Anterior cingulate cortex (tissue), 58 donors: ENCODE measurements at places on chromosomes 12 and 14.

DNA sequence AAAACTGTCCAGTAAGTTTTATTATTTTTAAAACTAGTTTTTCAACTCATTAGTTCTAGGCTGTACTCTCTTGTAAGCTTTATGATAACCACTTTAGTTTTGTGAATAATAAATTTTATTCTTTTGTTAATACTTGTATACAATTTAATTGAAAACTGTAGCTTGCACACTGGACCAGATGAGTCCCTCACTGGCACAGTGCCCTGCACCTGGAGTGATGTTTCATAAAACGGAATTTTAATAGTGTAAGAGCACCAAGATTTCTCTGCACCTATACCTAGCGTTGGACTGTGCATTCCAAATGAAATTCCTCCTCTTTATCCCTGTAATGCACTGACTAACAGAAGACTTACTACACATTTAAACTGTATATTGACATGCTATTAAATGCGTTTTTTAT lies 80.8 kb downstream of the PRIMA1 start:
- DNase-seq = no peak

DNA sequence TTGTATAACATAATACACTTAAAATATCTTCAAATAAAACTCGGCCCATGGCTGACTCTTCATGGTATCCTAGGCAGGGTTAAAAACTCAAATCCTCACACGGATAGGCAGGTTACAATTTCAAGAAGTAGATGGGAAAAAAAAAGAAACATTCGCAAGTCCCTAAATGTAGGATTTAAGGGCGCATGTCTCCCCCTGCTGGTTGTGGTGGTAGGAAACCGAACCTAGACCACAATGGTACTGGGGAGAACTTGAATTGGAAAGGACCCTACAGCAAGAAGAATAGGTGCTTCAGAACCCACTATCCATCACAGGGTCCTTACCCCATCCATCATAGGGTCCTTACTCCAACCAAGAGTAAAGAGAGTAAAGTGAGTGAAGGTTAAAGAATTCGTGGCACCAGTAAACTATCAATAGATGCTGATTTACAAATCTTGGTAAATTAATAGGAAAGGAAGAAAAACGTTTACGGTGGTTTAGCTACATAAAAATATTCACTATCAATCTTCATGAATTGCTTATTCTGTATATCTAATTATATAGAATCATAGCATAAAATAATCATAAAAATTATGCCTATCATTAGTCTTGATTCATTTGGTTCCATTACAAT lies 3.3 kb upstream of the CIPC start:
- peak; percentile 43 for DNase-seq

DNA sequence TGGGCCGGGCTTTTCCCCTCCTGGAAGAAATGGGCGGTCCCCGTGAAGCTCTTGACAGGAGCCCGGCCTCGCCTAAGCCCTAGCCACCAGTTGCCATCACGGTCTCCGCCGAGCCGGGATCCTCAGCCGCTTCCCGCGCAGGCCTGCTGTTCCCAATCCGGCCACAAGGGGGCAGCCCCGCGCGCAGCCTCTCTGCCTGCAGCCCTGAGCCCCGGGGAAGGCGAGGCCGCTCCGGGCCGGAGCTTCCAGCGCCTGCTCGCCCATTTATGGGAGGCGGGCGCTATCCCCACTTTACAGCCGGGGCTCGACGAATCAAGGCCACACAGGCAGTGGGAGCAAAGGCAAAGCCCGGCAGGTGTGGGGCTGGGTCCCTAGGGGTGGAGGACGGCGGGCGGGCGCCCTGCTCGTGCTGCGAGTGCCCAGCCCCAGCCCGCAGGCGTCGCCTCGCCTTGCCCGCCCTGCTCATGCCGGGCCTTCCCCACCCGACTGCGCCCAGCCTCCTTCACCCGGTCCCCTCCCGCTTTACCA lies 61.5 kb downstream of the LGMN start:
- DNase-seq = no peak

DNA sequence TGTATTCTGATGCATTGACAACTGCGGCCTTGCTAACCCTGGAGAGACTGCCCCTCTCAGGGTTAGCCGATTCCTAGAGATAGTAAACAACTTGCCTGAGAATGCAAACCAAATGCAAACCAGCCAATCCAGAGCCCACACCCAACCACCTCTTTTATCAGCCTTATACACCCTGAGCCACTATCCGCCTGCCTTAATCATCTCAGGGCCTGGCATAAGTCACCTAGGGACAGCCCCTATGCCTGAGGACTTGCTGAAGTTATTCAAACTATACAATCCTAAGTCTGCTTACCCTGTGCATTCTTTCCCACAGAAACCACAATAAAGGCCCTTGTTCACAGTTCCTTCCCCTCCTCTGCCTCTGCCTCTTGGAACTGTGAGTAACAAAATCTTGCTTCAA lies 177.2 kb downstream of the KCNA5 start:
- DNase-seq = no peak

DNA sequence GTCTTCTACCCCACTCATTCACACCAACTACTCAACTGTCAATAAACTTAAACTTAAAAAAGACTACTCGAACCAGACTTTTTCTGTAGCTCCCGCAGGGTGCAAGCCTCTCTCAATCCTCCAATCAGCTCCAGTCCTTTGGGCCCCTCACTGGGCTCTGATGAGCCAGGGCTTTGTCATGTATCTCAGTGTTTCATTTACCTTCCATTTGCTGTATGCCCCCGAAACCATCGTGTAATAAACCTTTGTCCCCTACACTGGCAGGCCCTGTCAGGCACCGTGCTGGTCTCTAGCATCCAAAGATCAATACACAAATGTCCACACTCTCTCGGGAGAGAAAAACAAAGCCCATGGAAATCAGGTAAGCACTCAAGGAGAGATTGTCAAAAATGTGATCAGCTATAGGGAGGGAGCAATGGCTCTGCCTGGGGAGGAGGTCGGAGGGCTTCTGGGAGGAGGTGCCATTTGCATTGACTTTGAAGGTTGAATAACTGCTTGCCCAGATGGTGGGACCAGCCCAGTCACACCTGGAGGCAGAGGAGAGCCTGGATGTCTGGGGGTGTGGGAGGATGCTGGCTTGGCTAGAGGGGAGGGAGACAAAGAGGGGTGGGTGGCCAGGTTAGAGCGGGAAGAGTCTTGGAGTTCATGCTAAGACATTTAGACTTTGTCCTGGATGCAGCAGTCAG lies 42.1 kb upstream of the DICER1 start:
- DNase-seq = no peak

GRCh38 chr14:102594514-102595175 lies 2.2 kb downstream of the RCOR1 start:
- DNase-seq = no peak

GRCh38 chr14:71952381-71953363 lies 20.4 kb downstream of the RGS6 start:
- no peak for DNase-seq

DNA sequence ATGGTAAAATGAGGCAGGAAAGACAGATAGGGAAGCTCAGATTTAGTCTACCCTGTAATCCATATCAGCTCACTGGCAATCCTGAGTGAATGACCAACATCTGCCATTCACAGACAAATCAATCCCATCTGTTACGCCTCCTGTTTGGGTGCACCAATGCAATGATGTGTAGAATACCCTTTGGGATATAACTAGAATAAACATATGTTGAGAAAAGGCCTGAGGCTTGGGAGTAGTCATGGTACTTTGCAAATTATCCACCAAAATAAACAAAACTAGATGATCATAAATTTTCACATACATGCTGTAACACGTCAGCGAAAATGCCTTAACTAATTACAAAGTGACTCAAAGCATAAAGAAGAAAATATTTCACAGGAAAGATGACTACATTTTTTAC lies 78.8 kb downstream of the KCNC2 start:
- no peak for DNase-seq

DNA sequence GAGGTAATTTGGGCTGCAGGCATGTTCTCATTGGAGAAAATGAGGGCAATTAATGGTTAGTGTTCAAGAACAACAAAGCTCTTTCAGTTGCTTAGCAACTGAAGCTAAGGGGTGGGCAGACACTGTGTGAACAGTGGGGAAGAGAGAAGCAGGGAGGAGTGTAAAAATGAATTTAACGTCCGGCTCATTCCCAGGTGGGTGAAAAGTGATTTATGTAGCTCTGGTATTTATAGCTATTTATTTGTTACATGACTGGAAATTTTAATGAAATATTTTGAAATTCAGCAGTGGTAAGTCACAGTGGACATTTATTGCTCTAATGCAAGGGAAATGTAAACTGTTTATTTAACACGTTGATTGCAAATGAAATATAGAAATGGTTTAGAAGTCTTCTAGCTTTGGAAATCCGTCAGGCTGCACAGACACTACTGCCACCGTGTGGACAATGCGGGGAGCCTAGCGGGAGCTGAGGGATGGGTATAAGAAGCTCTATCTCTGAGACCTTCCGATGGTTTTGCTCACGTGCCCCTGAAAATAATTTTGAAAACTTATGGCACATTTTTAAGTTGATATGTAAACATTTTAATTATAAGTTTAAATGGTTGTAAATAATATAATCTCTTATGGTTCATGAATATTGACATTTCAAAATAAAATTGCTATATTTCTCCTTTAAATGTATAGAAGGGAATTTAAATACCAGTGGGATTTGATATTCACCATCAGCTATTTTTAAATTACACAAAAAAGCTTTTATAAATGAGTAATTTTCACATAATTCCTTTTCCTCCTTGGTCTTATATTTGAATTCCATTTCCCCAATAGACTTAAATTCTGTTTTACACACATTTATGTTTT lies 54.4 kb downstream of the E2F7 start:
- DNase-seq = peak; percentile 48

GRCh38 chr12:96261557-96261956 lies 67.4 kb downstream of the ELK3 start:
- DNase-seq = no peak

DNA sequence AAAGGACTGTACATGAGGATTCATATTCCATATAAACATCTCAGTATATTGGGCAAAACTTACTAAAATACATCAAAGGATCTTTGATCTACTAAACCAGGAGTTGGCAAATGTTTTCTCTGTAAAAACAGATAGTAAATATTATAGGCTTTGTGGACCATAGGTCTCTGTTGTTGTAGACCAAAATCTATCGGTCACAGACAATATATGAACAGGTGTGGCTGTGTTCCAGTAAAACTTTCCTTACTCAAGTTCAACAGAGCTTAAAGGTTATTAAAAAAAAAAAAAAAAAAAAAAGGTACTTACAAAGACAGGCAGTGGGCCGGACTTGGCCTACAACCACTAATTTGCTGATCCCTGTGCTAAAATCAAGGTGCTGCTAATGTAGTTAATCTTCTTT lies 40.3 kb downstream of the PAWR start:
- DNase-seq = no peak
